Cortex of kidney (tissue), 1 donor: ENCODE measurements at places on chromosomes 6 and 20.

- DNase-seq: no peak
Observed at GRCh38 chr6:136547336-136547735, 2.9 kb downstream of the MAP7 start.

GRCh38 chr20:32063695-32064094, 11.7 kb downstream of the HCK start:
- no peak for DNase-seq

GRCh38 chr20:15446373-15446772, 1109.0 kb upstream of the FLRT3 start:
- no peak for DNase-seq

DNA sequence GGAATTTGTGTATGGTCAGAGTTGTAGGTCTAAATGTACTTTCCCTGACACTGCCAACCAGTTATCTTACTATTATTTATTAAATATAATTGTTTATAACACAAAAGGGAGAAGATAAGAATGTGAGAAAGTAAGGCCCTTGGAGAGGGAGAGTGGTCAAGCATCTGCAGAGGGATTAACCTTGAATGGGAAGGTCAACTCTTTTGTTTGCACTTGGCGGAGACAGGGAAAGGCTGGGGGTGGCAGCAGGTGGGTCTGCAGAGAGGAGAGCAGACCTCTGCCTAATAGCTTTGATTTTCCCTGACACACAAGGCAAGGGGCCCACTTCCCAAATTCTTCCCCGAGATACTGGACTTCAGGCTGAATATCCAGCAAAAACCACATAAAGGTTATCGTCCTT, 4.2 kb downstream of the LRP11 start:
- no peak for DNase-seq

GRCh38 chr6:358847-359246, 32.7 kb upstream of the IRF4 start:
- no peak for DNase-seq

DNA sequence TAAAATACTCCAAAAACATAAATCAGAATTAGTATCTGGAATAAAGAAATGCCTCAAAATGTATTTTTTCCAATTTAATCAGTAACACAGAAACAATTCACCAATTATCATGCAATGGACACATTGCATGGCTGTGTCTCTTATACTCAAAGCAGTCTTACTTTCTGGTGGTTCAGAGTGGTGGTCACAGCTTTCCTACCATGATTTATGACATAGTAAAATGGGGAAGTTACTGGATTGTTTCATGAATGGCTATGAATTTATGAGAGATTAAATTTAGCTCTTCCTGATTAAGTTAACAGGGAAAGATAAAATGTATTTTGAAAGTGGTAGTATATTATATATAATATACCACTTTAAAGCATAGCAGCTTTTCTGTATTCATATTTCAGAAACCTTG, 331.5 kb upstream of the MAP3K7 start:
- no peak for DNase-seq

- no peak for DNase-seq
Observed at GRCh38 chr20:43983904-43984361, 69.3 kb downstream of the TOX2 start.

DNA sequence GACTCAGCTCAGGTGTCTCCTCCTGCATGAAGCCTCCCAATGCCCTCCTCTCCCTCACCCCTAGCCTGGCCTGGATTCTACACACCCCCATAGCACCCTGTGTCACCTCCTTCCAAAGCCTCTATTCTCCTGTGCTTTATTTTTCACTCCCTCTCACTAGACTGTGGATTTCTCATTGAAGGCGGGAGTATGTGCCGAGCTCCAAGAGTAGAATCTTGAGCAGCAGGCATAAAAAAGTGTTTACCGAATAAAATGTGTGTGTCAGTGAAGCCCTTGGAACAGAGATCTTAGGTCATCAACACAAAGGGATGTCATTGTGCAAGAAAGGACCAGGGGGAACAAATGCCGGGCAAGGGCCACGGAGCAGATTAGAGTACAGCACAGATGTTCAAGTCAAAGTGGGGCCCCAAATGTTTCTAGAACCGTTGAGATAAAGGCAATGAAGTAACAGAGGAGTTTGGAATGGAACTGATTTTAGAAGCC, 106.1 kb upstream of the TMEM170B start:
- no peak for DNase-seq

GRCh38 chr20:41142245-41142644, 4.9 kb downstream of the PLCG1 start:
- no peak for DNase-seq
